Stimulated activated CD4-positive, alpha-beta T cell treated with anti-CD3 and anti-CD28 coated beads, Interleukin-1b, Interleukin-23, amount 100 ng/mL, for 24 hours (primary cell): ENCODE measurements at places on chromosomes 6 and 20.

DNA sequence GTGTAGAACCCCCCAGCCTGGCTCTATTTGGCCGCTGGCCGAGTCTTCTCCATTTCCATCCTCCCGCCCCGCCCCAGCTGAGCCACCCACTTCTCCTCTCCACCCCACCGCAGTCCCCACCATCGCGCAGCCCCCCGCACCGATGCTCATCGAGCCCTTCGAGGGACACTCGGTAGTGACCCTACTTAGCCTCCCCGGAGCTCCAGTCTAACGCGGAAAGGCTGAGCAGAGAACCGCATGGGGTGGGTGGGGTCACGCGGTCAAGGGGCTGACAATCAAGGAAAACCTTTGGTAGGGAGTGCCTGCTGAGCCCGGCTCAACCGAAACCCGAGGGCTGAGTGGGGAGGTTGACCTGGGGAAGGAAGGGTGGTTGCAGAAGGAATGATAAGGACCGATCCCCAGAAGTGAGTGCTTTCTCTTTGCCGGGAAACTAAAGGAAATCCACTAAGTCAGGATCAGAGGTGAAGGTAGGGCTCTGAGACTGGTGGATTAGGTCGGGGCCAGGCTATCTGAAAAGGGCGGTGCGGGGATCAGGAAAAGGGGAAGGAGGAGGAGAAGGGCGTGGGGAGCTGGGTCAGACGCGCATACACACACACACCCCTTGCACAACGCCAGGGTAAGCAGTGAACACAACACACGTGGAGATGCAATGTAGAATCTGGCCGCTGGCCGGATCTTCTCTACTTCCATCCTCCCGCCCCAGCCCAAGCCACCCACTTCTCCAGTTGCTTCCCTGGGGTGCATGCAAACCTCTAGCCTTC is 49.8 kb downstream of the CPXM1 start:
- DNase-seq = no peak

- no peak for DNase-seq
Observed at GRCh38 chr6:69647726-69648125, 149.1 kb downstream of the LMBRD1 start.

DNA sequence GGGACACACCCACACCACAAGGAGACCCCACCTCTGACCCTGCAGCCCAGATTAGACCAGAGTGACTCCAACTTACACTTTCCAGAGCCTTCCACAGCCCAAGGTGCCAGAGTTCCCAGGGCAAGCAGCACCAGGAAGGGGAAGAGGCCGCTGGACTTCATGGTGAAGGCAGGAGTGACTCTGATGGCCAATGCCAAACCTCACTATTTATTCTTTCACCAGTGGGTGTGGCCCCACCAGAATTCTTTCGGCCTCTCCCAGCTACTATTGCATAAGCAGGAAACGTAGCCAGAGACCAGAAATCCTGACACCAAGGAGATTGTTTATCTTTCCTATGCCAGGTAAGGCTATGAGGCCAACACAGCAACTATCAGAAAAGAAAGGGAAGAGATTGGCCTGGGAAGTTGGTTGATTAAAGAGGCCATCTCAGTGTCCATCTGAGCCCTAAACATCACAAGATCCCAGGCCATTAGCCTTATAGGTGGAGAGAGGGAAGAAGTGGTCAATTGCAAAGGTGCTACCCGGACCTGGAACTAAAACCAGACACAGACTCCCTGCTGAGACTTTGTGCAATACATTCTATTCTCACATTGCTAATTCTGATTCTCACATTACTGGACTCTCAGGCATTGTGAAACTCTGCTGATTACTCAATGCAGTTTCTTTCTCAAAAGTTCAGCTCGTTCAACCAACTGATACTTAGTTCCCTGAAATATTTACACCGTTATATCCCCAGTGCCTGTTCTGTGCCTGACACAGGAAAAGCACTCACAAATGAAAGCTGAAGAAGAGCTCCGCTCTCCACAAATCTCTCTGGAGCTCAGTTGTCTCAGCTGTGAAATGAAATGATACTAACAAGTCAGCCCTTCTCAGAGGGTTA is at the start of gene SLPI:
TSS of gene SLPI (minus strand) at position 182 of the 880 bp plus-strand sequence. CDS start at position 161, 21 bp downstream.
- DNase-seq = no peak

GRCh38 chr6:161105408-161105807 is 113.8 kb downstream of the MAP3K4 start:
- DNase-seq = no peak

DNA sequence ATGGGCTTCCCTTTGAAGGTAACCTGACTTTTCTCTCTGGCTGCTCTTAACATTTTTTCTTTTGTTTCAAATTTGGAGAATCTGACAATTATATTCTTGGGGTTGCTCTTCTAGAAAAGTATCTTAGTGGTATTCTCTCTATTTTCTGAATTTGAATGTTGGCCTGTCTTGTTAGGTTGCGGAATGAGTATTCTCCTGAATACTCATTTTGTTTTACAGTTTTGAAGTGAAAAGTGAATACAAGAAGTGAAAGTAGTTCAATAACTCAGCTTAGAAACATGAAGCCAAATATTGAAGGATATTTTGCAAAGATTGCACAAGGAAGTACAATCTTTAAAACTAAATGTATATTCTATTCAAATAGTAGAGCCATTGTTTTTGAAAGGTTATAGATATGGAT is 120.2 kb upstream of the MAP3K4 start:
- DNase-seq = no peak

DNA sequence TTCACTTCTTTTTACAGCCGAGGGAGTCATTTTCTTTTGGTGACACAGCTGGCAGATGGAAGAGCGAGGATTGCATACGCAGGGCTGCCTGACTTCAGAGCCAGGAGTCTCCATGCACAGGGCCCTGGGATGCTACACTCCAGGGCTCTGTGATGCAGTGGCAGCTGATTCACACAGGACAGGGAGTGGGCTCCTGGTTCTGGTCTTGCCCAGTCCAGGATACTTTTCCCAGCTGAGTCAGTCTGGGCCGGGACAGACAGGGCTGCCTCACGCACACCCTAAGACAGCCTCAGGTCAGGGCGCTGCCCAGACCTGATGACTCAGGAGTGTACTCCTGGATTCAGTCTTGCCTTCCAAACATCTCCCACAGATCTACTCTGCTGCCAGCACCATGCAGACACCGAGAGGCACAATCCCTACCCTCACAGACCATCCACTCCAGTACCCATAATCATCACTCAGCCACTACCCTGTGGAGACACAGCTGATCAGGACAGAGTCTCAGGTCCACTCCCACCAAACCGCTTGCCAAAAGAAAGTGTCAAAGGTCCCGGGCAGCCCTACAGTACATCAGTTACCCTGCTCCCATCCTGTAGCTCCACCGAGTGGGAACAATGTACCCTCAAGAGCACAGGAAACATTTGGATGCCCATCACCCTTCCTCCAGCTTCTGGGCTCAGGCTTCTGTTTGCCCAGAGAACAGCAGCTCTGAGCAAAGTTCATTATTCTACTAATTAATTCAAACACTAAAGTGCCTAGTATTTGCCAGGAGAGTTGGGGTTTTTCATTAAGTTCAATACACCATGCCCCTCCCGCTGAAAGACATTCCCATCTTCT is 11.5 kb downstream of the SDC4 start:
- no peak for DNase-seq

DNA sequence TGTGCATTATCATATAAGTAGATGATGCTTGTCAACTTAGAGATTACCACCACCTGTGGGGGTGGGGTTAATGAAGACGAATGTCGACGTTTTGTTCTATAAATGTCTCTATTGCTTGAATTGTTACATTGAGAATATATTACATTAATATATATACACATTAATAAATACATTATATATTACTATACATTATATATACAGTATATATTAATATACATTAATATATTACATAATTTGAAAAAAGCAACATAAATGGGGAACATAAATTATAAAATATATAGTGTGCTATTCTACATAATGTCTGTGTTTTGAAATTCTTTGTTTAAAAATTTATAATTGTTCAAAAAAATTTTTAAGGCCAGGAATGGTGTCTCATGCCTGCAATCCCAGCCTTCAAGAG is 81.1 kb downstream of the ALDH8A1 start:
- no peak for DNase-seq

DNA sequence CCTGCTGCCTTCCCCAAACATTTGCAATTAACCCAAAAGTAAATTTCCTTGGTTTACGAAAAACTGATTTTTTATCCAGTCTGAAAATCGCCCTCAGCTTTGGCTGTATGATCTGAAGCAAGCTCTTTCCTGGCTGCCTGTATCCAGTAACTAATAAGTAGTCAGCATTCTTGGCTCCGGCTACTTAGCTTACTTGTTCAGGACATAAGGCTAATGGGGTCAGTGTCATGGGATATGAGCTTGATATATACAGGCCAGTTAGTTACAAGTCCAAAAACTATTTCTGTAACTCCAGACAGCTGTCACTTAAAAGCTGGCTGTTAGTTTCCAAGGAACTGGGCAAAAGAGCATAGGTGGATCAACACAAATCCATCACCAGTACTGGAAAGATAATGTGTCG is 56.2 kb downstream of the KHDC1L start:
- no peak for DNase-seq

- DNase-seq = no peak
Observed at GRCh38 chr6:140269591-140270165, 895.2 kb upstream of the CITED2 start.

GRCh38 chr6:11366183-11366933 is 133.9 kb upstream of the NEDD9 start:
- DNase-seq = peak; percentile 27

DNA sequence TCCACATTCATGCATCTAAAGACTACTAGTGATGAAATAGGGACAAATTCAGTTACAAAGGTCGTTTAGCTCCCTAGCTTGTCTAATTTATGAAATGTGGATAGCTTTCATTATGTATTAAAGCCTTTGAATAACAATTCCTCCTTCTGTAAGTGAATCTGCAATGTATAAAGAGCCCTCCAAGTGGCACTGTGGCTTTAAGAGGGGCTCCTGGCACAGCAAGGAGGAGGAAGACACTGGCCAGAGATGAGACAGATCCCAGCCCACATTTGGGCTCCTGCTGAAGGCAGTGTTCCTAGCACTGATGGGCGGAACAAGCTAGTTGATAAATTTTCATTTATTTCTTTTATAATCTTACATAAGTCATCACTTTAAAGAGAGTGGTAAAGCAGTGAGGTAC is 17.6 kb upstream of the FUCA2 start:
- no peak for DNase-seq

GRCh38 chr6:81752921-81753710 is 635 bp upstream of the TENT5A start:
- DNase-seq = no peak

DNA sequence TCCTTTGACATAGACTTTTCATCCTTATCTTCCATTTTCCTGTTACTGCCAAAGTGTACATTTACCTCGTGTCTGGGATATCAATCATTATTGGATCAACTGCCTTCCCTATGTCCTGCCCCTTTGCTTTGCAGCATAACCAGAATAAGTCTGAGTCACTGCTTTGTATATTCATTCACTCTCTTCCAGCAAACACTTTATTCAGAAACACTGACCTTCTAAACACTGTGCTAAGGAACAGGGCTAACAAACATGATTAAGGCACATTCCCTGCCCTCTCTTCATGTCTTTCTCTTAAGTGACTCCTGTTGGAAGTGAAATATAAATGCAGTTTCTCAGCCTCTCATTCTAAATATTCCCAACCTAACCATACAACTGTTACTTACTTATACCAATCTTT is 66.9 kb downstream of the COL19A1 start:
- DNase-seq = no peak

DNA sequence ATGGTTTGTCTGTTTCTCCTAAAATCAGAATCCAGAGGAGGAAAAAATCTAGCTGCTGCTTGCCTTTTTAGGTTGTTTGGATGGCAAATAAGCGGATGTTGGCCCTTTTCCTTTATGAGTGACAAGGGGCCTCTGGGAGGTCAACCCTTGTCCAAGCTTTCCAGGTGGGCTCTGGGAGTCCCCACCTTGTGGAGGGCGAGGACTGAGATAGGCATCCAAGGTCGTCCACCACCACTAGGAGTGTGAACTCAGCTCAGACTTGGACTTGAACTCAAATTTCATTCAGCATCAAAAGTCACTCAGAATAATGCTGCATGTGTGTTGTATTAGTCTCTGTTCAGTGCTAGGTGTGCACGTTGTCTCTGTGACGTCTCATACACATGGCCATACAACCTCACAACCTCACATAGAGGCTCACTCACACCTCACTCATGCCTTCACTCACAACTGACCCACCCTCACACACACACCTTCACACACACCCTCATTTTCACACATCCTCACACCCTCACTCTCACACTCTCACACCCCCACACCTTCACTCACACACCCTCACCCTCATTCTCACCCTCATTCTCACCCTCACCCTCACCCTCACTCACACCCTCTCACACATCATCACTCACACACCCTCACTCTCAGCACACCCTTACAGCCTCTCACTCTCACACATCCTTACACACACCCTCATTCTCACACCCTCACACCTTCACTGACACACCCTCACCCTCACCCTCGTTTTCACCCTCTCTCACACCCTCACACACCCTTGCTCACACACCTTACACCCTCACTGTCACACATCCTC is 18.0 kb downstream of the DYNLT1 start:
- no peak for DNase-seq

DNA sequence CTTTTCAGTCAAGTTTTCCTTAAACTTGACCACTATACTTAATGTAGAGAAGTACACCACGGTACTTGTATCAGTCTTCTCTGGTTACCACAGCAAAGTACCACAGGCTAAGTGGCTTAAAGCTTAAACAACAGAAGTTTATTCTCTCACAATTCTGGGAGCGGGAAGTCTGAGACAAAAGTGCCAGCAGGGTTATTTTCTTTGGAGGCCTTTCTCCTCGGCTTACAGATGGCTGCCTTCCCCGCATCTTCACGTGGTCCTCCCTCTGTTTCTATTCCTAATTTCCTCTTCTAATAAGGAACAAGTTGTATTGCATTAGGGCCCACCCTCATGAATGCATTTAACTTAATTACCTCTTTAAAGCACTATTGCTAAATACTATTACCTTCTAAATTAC is 258.0 kb downstream of the PLCB1 start:
- DNase-seq = no peak

GRCh38 chr6:109313139-109313538 is 69.1 kb downstream of the CD164 start:
- DNase-seq = no peak

DNA sequence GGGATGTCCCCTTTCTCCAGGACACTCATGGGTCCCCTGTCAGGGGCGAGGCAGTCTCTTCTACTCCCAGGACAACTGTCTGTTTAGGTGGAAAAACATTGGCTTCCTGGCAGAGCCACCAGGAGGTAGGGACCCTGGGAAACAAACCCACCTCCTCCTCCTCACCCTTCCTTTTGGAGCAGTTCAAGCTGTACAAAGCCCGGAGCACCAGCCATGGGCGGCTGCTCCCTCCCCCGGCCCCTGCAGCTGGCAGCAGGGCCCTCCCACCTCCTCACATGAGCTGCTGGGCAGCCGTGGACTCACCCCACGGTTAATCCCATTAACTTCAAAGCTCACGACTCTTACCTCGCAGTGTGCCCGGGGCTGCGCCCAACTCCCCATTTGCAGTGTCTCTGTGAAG is 48.6 kb downstream of the CDH4 start:
- DNase-seq = no peak

- no peak for DNase-seq
Observed at GRCh38 chr6:44918671-44919296, 409.3 kb upstream of the RUNX2 start.

- DNase-seq = no peak
Observed at GRCh38 chr6:135274561-135275293, 93.6 kb downstream of the MYB start.
